ENCODE measurements at places on chromosomes 4 and X.

DNA sequence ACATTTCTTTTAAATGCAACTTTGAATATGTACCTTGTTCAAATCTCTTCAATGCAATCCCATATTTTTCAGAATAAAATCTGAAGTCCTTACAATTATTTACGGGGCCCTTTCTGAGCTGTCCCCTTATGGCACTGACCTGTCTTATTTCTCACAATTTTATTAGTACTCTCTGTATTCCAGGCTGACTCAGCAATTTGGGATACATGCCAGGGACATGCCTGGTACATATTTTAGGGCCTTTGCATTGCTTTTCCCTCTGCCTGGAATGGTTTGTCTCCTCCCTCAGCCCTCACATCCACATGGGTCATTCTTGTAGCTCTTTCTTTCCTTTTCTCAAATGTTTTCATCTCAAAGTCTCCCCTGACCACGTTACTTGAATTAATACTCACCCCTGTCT, 172.2 kb upstream of the TECRL start:
- DNase-seq: peak; percentile 68

GRCh38 chrX:154019061-154019621, 561 bp downstream of the IRAK1 start:
- no peak for DNase-seq

DNA sequence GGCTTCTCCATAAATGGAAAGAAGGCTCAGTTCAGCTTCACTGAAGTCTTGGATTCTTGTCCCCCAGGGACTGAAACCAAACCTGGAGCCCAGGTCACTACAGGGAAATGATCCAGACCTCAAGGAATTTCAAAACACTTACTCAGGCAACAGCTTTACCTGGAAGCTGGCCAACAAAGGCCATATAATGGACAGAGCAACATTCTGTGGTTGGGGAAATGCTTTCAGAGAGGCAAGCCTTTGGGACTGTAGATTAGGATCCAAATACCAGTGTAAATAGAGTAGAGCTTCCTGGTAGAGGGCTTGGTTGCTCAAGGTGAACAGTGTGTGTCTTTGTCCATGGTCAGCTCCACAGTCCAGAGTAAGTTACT, 57.0 kb upstream of the PROM1 start:
- peak; percentile 98 for DNase-seq

DNA sequence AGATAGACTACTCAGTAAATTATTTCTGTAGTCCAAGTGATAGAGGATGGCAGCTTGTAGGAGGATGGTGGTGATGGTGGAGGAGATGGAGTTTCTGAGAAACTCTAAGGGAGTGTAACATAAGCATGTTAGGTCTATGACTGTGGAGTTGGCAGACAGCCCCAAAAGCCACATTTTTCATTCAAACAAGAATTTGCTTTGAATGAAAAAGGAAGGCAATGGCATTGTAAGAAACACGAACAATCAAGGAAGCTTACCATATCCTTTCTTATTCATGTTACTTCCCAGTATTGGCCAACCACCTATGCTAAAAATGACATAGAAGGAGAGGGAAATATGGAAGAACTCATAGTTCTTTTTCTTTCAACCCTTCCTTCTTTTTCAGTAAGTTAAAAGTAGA, 18.7 kb upstream of the SEC24B start:
- DNase-seq: peak; percentile 46

GRCh38 chr4:151530230-151530629, 121.3 kb downstream of the FHIP1A start:
- DNase-seq: peak; percentile 10

DNA sequence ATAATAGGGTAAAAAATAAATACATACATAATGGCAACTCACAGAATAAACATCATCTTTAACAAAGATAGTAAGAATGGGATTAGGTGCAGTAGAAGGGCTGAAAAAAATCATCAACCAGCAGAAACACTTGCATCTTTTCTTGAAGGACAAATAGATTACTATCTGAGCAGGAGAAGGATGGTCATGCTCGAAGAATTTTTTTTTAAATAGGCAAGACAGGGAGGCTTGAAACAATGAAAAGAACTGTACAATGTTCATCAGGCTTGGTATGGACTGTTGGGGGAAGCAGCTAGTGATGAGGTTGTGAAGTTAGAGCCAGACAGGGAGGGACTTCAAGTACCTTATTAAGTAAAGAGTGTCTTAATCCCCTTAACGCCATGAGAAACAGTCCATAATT, 167.4 kb upstream of the LDB2 start:
- DNase-seq: peak; percentile 14

DNA sequence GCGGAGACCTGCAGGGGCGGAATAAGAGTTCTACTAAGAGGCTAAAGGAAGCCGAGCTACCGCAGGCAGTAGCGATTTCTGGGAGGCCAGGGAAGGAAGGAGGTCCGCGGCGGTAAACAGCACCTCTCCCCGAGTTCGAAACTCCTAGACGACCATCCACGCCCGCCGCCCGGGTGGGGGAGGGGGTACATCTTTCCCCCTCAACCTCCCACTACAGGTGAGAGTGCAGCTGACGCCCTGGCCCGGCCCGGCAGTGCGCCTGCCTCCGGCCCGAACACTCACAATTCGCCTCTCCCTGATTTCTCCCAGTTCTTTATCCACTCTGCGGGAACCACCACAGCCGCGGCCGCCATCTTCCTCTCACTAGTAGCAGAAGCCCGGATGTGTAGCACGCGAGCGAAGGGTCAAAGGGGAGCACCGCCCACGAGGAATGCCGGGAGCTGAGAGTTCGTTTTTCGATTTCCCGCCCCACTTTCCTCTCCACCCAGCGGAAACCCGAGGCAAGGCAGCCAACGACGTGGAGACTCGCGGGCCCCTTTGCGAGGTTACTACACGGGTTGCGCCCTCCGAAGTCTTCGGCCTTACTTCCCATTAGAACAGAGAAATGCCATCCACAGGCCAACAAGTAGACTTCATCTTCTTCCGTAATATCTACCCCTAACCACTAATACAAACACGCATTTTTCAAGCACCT, at the start of gene THOC2:
TSS of gene THOC2 (minus strand) at position 383 of the 694 bp plus-strand sequence. CDS start at position 353, 30 bp downstream.
- DNase-seq: peak; percentile 82

GRCh38 chr4:187357821-187358220, 634.2 kb upstream of the FAT1 start:
- DNase-seq: no peak

GRCh38 chr4:12761694-12762093, 722.4 kb downstream of the RAB28 start:
- no peak for DNase-seq

DNA sequence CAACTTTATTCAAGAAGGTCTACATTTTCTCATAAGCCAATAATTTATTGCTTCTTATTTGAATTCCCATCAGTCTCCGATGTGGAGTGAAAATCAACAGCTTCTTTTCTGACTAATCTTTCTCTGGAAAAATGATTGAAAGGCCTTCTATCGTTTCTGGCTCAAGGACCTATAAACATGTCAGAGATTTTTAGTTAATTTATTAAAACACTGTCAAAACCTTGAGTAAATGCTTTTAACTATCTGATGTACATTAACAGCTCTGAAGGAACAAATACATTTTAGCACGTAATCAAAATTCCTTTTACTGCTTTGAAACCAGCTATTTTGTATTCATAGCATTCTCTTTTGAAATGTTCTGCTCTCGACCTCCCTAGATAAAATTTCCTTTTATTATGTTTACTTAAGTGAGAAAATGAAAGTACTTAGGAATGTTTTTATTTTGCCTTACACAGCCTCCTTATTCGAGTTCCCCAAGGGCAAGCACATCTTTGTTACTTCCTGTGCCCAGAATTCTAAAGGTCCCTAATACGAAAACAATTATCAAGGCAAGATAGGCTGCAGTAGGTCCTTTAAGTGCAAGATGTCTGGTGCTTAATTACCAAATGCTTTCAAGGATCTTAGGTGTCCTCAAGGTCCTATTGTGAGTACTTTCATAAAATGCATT, 3.1 kb upstream of the ZFX start:
- peak; percentile 38 for DNase-seq

- no peak for DNase-seq
These were observed 14.9 kb upstream of the PDE5A start for GRCh38 chr4:119643306-119644042.

GRCh38 chr4:14110407-14110806, 482.9 kb upstream of the BOD1L1 start:
- DNase-seq: peak; percentile 63

GRCh38 chrX:139052461-139052860, 340.9 kb upstream of the FGF13 start:
- no peak for DNase-seq

DNA sequence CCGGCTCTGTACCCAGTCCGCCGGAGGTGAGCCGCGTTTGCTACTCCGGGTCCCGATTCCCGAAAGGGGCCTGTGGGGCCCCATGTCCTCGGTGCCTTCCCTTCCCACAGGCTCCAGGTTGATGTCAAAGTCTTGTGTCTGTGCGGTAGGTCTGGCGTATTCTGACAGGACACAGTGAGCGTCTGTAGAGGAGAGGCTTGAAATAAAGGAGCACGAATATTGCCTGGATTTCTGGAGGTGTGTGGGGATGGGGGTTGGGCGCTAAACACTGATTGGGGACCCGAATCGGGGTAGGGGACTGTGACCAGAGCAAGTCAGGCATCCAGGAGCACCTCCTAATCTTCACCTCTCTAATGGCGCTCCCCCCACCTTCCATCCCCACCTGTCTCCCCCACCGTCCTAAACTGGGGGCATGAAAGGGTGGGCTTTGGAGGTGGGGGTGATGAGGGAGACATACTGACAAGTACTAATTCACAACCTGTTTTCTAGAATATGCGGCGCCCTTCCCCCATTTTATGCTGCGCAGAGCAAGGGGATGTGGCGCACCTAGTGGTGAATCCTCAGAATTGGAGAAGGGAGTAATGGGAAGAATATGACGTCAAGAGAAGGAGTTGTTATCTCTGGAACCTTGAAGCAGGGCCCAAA, 855 bp downstream of the GPRASP2 start:
- DNase-seq: peak; percentile 50

GRCh38 chr4:113921089-113921794, 58.2 kb downstream of the ARSJ start:
- DNase-seq: peak; percentile 49

DNA sequence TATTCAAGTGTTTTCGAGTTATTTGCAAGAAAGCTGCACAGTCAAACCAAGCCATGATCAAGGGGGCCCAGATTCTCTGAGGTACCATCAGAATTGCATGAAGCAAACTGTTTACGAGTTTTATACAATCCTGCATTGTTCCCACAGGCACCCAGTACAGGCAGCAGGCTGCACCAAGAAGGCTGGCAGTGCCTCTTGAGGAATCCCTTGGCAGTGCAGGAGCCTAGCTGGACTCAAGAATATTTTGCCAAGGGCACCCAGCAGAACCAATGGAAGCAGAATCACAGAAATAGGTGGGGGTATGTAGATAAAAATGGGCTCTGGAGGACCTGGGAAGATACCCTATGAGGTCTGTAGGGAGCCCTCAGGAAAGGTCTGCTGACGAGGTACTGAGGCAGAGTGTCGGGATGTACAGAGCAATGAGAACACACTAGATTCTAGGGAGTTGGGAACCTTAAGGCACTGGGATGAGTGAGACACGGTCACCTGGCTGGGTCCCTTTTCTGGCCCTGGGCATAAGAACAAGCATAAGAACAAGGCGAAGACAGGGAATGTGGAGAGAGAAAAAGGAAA, 2.5 kb upstream of the PLP1 start:
- peak; percentile 50 for DNase-seq

GRCh38 chrX:147920161-147920666, 8.5 kb downstream of the FMR1 start:
- DNase-seq: no peak

GRCh38 chr4:4472344-4472958, 69.4 kb downstream of the STX18 start:
- DNase-seq: no peak
